ENCODE measurements at places on chromosomes 11 and 22.

DNA sequence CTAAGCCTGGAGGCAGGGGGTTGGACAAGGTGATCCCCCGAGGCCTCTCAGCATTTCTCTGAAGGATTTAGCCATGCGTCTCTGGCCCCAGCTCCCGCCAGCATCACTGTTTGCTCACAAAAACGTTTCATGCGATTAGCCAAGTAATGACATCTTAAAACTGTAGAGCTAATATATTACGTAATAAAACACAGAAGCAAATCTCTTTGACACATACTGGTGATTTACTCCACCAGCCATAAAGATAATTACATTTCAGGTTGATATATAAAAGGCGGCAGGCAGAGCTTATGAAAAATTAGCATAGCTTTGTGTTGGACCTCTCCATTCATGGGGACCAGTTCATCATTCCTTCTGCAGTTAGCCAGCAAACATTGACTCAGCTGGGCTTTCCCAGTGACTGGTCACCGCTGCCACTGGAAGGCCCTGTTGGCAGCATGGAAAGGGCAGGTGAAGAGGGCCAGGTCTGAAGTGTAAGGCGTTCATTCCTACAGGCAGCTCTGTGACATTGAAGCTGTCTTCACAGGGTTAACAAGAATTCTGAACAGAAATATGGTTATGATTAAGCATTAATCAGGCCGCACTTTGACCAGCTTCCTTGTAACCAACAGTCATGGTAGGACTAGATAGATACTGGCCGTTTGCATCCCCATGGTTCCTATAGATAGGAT is 150.3 kb downstream of the NECTIN1 start:
- no peak for DNase-seq

DNA sequence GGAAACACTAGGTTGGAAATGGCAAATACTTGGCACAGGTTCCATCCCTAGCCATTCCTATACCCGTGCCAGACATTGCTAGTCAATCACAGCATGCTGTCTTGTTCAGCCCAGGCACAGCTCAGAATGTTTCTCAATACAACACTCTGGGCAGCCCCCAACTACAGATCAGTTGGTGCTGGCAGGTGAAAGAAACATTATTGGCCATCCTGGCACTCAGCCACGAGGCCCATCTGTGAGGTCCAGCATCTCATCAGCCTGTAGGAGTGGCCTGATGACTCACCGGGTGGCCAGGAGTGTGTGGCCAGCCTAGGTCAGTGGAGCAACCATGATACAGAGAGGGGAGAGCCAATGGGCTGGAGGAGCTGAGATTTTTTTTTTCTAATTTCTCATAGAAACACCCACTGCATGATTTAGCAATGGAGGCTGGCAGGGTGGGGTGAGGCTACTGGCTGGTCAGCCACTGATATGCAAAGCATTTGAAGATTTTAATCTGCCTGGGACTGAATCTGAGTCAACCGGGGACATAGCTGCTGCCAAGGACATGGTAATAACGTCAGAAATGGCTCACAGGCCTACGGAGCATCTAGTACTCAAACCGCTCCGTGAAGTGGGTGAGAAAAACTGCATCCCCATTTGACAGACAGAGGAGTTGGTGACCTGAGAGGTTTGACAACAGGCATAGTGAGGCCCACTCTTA is 5.4 kb downstream of the MYO18B start:
- peak; percentile 37 for DNase-seq

DNA sequence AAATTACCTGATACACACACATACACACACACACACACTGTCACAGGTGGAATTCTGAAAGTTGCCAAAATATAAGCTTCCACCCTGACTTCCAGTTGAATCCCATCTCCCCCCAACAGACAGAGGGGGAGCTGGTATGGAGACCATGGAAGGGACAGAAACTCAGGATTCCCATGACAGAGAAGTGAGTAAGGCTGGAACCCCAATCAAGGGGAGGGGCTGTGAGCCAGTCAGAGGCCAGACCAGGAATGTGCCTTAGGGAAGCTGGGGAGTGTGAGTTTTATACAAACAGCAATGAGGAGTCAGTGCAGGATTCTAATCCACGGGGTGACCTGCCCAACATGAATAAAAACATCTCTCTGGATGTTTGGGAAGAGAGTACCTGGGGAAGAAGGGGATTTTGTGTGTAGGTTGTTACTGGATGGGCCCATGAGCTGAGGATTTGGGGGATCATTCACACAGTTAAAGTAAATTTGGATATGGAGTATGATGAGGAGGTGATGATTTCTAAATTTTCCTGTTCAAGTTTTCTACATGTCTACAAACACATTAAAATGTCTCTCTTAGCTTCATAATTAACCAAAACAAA is 38.7 kb upstream of the TOP3B start:
- no peak for DNase-seq

DNA sequence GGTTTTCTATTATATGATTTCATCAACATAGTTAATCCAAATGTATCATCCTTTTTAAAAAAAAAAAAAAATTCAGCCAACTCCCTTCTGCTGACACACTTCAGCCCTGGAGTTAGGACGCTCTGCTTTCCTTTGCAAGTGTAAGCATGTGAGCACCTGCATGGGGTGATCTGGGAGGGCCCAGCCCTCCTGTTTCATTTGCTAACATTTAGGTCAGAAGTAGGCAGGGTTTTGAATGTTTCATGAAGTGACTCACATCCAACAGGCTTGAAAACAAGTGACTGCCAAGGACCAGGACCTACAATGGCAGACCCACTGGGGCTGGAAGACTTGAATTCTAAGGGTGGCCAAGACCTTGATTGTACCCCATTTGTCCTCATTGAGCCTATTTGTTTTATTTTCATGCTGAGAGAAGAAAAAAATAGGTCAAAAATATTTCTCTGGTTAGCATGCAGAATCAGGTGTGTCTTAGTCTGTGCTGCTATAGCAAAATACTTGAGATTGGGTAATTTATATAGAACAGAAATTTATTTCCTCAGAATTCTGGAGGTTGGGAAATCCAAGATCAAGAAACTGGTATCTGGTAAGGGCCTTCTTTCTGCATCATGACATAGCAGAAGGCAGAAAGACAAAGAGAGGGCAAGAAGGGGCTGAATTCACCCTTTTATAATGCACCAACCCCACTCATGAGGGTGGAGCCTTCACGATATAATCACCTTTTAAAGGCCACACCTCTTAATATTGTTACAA is 137.6 kb downstream of the CD44 start:
- DNase-seq, result no peak

- DNase-seq, result no peak
Observed at GRCh38 chr11:10484461-10485180, 29.6 kb downstream of the AMPD3 start.

- no peak for DNase-seq
Observed at GRCh38 chr22:31465307-31465706, 24.3 kb downstream of the EIF4ENIF1 start.

DNA sequence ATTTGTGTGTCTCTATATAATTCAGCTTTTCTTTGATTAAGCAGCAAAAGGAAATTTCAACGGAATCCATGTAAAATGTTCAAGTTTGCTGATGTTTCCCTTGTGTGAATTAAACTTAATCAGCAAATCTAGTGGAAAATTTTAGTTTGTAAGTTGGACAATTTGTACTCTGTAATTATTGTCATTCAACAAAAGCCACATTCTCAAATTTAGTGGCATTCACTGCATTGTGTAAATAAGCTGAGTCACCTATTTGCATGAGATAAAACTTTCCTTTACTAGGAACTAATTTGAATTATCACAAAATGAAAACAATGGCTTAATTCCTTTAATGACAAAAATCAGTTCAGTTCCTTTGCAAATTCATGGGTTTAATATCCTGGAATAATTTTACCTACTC is 784.2 kb upstream of the CCDC179 start:
- DNase-seq, result no peak

DNA sequence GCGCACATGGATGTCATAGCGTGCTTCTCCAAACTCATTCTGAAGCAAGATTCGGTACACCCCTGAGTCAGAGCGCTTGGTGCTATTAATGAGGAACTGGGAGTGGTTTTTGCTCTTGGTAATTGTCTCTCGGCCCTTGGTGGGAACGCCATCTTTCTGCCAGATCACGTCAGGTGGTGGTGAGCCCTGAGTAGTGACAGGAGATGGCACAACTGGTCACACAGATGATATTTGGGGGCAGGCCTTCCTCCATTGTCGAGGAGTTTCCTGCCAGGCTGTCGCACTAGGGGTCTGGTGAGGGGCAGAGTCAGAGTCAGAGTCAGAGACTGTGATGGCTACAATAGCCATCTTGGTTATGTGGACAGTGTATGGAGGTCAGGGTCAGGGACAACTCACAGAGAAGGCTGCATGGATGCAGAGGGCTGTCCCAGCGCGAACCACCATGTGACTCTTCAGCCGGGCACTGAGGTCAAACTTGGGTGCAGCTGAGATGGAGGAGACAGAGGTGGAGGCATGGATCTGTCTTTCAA is 9.3 kb downstream of the TMEM86A start:
- no peak for DNase-seq

GRCh38 chr11:69657911-69658625 is 17.1 kb downstream of the LTO1 start:
- no peak for DNase-seq

DNA sequence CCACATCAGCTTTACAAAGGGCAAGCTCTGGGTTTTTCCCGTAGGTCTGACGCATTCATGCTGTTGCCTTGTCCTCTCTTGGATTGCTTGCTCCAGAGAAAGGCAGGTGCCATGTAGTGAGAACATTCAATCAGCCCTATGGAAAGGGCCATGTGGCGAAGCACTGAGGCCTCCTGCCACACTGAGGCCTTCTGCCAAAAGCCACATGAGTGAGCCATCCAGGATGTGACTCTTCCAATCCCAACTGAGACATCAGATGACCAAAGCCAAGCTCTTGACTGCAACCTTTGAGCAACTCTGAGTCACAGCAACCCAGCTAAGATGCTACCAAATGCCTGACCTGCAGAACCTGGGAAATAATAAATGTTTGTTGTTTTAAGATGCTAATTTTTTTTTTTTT is 9.0 kb upstream of the PANX3 start:
- DNase-seq, result no peak

- DNase-seq, result no peak
Observed at GRCh38 chr11:71076525-71077304, 175.7 kb downstream of the SHANK2 start.

GRCh38 chr11:114213622-114214021 is 82.6 kb upstream of the NNMT start:
- no peak for DNase-seq

GRCh38 chr11:134566311-134566710 is 154.3 kb upstream of the B3GAT1 start:
- DNase-seq, result no peak

DNA sequence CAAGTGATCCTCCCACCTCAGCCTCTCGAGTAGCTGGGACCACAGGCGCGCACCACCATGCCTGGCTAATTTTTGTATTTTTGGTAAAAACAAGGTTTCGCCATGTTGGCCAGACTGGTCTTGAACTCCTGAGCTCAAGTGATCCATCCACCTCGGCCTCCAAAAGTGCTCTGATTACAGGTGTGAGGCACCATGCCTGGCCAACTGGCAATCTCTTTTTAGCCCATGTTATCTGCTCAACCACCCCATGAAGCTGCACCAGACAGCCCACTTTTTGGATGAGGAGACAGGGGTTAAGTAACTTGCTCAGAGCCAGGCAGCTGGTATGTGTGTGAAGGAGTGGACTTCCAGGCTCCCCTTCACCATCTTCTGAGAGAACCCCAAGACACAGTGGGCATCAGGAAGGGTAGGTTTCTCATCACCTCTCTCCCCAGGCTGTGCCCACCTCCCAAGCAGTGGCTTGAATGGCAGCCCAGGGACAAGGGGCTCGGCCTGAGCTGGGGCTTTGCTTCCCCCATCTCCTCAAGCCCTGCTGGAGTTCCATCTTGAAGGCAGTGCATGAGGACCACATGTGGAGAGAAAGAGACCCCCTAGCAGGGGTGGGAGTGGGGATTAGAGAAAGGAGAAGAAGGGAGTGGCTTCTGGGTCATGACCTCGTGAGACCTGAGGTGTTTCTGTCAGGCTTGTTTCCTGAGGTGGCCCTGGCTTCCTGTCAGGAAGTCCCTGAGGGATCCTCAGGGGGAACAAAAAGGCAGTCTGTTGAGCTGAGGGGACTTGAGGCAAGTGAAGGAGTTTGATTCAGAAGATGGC is 87.5 kb upstream of the PARVA start:
- no peak for DNase-seq

DNA sequence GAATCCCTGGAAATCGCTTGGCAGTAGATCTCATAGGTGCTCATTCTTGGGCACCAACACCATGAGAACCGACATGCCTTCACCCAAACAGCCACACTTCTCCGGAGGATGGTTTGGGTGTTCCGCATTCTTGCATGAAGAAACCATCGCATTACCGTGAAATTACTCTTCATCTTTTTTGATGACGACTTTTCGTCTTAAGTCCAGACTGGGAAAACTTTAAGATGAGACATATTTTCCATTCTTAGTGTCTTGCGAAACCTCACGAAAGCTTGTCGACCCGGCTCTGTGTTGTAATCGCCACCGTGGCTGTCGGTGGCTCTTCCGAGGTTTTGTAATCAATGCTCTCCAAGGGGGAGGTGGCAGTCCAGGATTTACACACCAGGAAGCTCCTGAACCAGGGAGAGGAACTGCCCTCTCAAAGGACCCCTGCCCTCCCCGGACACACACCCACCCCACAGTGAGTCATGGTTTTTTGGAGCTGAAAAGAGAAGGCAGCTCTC is 1.7 kb downstream of the TOM1 start:
- peak; percentile 61 for DNase-seq

- DNase-seq, result no peak
Observed at GRCh38 chr11:77081976-77082836, 15.4 kb downstream of the CAPN5 start.

DNA sequence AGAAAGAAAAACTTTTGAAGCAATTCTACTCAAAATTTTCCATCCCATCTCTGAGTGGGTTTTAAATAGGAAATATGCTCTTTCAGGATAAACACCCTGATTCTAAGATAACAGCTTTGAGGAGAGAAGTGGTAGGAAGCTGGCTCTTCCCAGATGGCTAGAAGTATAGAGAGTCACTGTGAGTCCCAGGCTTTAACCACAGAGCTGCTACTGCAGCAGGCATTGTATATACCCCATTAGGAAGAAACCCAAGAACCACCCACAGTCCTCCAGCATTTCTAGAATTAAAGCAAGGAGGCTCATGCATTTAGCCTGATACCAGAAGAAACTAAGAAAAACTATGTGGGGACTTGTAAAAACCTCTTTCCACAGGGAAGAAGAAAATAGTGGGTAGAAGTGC is 1405.6 kb upstream of the TENM4 start:
- no peak for DNase-seq

DNA sequence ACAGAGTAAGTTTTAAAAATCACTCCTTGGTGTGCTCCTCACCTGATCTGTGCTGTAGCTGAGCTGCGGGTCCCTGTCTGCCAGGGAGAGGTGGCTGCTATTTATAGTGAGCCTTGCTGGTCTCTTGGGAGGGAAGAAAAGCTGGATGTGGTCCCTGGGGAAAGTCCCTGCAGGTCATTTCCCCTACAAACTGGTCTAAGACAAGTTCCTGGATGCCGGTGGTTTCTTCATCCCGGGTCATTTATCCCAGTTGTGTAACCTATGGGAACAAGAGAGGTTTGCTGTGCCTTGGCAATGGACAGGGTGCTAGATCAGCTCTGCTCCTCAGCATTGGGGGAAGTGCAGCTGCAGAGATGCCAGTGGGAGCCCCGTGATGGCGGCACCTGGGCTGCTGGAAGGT is at the start of gene SAA2:
TSS of gene SAA2 (minus strand) at position 108 of the 400 bp plus-strand sequence. CDS start 657 bp downstream, outside the sequence.
- DNase-seq, result no peak
